ENCODE measurements at places on chromosomes 3 and 15. TPM values are rescaled to one million over a fixed set of nuclear protein-coding genes. Genes with fewer than 3 reads are reported as not detected.

TRPM1 gene
- total RNA-seq = not detected

GABRB3 gene
- total RNA-seq = 0.60 TPM

CIDEC gene
- total RNA-seq = not detected

PLCB2 gene
- total RNA-seq = 1.5 TPM

PDIA5 gene
- total RNA-seq = 27.2 TPM

XYLB gene
- 3.3 TPM for total RNA-seq

LINS1 gene
- total RNA-seq = 12.4 TPM

LSAMP gene
- not detected for total RNA-seq

Data from foreskin keratinocyte (primary cell).